ENCODE measurements at places on chromosomes 3 and 15.

- DNase-seq: no peak
These were observed 16.3 kb upstream of the TRAT1 start for GRCh38 chr3:108806316-108806715.

DNA sequence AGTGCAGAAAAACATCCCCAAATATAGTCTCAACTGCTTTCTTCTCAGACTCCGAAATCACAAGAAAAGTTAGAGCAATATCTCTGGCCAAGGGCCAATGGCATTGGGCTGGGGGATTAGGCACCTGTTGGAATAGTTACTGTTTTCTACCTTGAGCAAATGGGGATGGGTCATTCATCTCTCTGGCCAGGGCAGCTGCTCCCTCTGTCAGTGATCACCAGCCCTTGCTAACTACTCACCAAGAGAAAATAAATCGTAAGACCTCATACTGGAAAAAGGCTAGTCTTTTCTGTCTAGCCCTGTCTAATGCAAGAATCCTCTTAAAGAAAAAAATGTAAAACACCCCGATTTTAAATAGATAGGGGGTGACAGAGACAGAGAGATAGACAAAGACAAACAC lies 10.9 kb downstream of the CERS3 start:
- no peak for DNase-seq

DNA sequence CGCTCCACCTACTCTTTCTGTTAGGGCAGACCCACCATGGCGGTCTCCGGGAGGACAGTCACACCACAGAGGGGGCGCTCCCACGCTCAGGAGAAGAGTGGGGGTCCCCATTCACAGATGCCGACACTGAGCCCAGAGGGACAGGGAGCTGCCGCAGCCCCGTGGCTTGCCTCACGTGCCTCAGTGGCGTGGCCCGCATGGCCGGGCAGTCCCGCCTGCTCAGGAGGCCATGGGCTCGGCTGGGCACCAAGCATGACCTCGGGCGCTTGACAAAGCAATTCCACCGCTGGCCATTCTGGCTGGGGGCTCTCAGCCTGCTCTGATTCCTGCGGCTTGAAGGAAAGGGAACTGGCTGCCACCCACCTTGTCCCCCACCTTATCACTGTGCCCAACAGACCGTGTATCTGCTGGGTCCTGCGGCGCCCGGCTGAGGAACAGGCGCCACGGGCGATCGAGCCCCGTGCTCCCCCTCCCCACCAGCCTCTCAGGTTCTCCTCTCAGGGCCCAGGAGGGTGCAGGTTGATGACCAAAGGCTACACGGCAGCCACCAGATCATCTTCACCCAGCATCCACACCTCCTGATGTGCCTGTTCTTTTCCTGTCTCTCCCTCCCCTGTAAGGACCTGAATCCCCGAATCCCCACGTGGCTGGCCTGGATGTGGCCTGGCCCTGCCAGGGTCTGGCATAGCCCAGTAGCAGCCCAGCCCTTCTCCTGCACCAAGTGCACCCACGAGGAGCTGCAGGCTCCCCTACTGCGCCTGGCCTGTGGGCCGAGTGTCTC lies 20.7 kb downstream of the CYFIP1 start:
- no peak for DNase-seq

DNA sequence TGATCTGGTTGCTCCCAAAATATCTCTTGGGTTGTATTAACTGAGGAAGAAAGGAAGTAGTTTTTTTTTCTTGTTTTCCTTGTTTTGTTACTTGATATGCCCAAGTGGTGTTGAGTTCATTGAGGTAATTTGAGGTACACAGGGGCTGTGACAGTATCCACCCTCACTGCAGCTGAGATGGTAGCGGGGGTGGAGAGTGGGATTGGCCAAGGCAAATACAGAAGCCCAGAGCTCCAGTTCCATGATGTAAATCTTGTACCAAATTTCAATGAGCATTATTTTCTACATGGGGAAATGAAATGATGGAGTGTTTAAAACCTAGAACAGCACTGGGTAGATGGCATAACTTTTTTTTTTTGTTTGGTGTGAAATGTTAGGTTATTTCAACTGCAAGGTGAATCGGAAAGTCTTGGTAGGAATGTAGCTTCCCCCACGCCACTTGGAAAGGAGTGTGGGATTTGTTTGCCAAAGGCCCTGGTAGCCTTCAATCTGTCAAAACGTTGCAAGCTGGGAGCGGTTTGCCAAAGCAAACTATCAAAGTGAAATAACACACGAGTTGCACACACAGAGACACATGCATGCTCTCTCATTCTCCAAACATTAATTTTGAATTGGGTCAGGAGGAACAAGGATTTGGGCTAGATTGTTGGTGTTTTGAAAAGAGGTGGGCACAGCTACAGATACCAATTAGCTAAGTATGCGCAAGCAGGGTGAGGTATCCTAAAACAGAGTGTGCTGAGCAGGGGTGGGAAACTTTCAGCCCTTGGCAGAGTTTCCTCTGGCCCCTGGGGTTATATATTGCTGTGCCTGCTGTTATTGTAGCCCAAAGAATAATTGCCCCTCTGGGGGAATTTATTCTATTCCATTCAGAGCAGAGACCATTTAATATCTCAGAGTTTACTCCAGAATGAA lies 34.6 kb downstream of the THSD4 start:
- no peak for DNase-seq

DNA sequence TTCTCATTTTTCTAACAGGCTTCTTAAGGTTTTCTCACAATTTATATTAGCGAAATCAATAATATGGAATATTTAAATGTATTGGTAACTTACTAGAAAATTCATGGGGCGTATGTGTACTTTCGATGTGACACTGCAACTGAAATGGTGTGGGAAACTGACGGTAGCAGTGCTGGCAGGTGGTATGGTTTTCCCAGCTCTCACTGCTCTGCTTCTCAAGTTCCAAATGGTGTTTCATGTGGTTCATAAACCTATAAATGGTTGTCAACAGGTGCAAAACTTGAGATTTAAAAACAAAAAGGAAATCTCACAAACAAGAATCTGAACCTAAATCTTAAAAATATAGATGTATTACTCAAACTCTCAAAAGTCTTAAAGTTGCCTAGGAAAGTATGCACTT lies 54.7 kb downstream of the ZNF280D start:
- DNase-seq: no peak

DNA sequence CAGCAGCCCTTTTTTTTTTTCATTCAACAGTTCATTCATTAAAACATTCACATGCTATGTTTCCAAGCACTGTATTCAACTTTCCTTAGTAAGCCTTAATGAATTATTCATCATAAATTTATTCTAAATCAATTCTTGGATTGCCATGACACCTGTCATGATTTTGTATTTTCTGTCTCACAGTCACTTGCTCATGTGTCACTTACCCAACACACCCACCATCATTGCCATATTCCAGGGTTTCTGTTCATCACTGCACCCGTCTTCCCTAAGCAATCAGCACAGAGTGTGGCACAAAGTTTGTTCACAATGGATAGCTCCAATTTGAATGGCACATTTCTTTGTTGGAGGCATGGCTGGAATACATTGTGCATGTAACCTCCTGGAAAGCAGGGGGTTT lies 27.2 kb downstream of the CPNE4 start:
- no peak for DNase-seq

- no peak for DNase-seq
These were observed 17.5 kb downstream of the ABI3BP start for GRCh38 chr3:100975714-100976113.

DNA sequence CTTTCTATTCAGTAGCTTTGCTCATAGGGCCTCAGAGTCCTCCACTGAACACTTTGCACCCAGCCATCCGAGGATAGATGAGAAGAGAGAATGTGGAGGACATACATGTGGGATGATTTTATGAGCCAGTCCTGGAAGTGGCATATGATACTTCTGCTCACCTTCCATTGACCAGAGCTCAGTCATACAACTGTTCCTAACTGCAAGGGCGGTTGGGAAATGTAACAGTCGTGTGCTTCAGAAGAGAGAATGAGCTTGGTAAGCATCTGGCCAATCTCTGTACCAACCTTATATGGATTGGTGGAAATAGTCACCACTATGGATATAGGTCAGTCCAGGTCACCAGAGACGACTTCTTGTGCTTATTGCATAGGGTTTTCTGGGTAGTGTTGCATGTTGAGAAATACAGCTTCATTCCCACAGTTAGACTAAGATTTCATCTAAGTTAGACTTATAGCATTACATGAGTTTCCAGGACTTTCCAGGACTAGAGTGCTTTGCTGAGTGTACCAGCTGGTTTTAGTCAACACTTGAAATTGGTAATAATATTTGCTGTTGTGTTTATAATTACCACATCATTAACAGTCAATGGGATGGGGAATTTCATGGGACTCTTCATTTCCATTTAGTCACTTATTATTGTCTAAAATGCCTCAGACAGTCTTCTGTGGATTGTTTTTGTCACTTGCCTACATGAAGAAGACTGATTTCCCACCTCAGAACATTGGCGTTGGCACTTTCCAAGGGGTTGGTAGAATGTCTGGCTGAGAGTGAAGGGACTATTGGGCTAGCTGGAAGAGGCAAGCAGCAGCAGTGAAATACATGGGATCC lies 214.5 kb upstream of the ROPN1 start:
- DNase-seq: no peak

GRCh38 chr3:112858410-112859069 lies 11.9 kb upstream of the CD200R1L start:
- peak; percentile 80 for DNase-seq

DNA sequence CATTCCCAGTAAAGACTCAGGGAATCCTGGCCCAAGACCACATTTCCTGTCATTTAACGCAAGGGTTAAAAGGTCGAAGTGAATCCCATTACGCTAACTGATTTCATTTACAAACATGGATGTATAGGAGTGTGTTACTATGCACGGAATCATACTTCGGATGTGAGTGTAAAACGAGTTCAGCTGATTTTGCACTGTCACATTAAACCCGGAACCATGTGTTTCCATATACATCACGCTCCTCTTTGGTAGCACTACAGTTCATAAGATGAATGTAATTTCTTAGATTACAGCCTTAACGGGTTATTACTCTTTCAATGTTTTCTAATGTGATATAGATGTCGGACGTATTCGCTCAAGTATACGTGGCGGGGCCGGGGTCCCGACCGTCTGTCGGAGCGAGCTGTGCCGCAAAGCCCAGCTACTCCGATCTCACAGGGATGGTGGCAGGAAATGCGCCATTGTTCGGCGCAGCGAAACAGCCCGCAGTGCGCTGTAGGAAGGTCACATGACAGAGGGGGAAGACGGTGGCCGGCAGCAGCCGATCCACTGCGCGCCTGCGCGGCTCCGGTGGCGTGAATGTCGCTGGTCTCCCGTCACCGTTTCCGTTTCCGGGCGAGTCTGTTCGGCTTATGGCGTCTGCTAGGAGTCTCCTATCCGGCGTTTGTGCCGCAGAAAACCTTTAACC lies 97.3 kb downstream of the NPAP1 start:
- no peak for DNase-seq

GRCh38 chr15:88607951-88608350 lies 13.2 kb upstream of the AEN start:
- DNase-seq: no peak

GRCh38 chr3:79767905-79768267 lies at the start of gene ROBO1:
ROBO1 (minus strand) TSS chr3:79767998.
- no peak for DNase-seq

DNA sequence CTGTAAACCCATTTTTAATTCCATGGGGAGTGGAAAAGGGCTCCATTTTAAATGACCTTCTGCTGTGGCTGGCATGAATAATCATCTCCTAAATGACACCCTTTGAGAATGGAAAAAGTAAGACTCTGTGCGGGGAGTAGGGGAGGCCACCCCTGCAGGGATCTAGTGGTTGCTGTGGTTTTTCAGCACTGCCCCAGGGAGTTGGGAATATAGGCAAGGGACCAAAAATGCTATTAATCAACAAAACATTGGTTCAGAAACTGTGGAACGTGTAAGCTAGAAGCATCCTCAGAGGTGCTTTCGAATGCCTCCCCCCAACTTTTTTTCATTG lies 30.1 kb upstream of the ADAMTS7 start:
- DNase-seq: no peak

- DNase-seq: peak; percentile 60
These were observed 4.3 kb downstream of the DAZL start for GRCh38 chr3:16600780-16601536.

DNA sequence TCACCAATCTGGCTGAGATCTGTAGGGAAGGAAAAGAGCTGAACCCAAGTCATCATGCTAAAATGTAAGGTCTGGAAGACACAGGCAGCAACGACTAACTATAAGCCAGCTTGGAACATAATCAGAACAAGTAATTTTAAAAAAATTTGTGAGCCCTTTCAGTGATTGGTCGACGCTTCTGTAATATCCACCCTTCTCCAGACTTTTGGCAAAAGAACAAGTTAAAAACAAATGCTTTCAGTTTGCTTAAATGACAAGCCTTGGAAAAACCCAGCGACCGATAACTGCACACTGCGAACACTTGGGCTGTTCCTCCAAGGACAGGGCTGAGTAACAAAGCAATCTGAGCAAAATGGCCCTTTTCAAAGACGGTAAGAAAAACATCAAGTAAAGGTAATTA lies 49.6 kb downstream of the PCSK6 start:
- DNase-seq: no peak

DNA sequence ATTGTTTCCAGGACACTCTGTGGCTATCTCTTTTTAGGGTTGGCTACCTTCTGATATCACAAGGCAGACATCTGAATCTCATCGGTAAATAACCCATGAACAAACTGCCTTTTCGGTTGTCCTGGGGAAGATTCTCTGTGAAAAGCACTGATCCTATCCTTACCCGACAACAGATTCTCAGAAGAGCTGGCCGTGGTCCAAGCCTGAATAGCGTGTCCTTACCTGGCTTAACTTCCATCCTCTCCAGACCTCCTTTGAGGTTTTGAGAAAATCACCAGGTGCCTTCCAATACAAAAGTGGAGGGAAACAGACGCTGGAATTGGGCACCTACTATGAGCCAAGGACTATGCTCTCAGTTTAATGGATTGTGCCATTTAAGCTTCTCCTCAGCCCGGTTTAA lies 87.4 kb upstream of the ARHGEF3 start:
- DNase-seq: no peak

GRCh38 chr15:41930221-41930866 lies 36.5 kb upstream of the SPTBN5 start:
- no peak for DNase-seq

DNA sequence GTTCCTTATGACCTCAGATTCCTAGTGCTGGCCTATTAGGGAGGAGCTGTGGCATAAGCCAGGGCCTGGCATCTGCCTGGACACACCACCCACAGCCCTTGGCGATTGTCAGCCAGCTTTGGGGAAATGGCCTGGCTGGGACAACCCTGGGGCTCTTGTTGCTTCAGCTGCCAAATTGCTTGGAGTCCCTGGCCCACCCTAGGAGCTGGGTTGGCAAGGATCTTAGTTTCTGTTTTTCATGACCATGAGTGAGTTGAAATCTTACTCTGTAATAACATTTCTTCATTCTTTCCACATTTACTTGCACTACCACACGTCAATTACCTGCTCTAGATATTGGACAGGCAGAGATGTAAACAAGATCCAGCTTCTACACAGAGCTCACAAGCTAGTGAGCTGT lies 1.9 kb upstream of the MYZAP start:
- no peak for DNase-seq

GRCh38 chr15:77017761-77018720 lies 23.1 kb downstream of the PSTPIP1 start:
- DNase-seq: no peak

GRCh38 chr3:186442162-186442561 lies 80.1 kb upstream of the DGKG start:
- no peak for DNase-seq

- DNase-seq: peak; percentile 45
These were observed 79.5 kb upstream of the UMPS start for GRCh38 chr3:124650798-124651197.

Data from KBM-7 (cell line).